Midbrain (tissue), 1 donor: ENCODE measurements at places on chromosomes 16 and 17.

DNA sequence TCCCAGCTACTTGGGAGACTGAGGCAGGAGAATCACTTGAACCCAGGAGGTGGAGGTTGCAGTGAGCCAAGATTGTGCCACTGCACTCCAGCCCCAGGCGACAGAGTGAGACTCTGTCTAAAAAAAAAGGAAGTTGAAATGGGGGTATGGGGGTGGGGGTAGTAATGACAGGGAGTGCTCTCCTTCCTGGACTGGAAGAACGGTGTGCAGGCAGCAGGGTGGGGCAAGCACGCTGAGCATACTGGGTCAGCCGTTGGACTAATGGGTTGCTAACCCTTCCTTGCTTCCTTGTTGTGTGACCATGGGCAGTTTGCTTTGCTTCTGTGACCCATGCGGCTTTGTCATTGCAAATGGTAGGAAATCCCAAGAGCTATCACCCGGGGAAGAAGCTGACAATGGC is 16.5 kb downstream of the KATNIP start:
- DNase-seq: no peak

GRCh38 chr17:77235370-77235941 is 94.7 kb downstream of the SEC14L1 start:
- no peak for DNase-seq

- peak; percentile 7 for DNase-seq
Measured at GRCh38 chr16:68298907-68299561, 11.7 kb downstream of the SLC7A6OS start.

GRCh38 chr16:28910086-28911031 is 14.7 kb downstream of the RABEP2 start:
- DNase-seq: no peak

GRCh38 chr16:12917653-12918052 is 16.3 kb downstream of the SHISA9 start:
- no peak for DNase-seq

DNA sequence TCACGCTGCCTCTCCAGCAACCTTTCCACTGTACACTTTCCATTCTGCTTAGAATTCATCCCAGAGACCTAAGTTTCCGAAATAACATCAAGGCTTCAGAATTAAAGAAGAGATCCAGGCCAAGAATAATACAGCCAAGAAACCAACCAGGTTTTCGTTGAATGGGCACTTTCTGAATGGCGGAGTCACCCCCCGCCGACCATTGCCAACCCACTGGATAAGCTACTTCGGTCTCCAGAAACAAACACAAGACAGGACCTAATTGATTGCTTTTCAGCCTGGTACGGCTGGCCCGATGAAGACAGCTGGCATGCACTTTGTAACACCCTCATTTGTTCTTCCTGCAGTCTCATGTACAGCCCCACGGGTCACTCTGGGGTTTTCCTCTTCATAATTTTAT is 308.1 kb upstream of the ZFHX3 start:
- DNase-seq: no peak

- DNase-seq: no peak
Measured at GRCh38 chr16:51500306-51500705, 349.2 kb upstream of the SALL1 start.

DNA sequence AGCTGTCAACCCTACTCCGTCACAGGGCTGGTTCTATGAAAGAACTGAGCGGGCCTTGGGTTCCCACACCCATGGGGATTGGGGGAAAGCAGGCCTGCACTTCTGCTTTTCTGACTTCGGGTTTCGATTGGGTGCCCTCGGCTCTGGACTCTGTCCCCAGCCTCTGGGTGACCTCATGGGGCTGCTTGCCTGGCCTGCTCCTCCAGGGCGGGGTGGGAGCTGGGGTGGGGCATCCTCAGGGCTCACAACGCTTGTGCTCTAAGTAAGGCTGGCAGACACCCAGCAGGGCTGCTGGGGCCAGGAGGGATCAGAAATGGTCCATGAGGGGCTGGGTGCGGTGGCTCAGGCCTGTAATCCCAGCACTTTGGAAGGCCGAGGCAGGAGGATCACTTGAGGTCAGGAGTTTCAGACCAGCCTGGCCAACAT is 19.2 kb downstream of the ARHGAP27 start:
- peak; percentile 23 for DNase-seq

- peak; percentile 63 for DNase-seq
Measured at GRCh38 chr17:76138234-76138895, 2.7 kb downstream of the FOXJ1 start.

DNA sequence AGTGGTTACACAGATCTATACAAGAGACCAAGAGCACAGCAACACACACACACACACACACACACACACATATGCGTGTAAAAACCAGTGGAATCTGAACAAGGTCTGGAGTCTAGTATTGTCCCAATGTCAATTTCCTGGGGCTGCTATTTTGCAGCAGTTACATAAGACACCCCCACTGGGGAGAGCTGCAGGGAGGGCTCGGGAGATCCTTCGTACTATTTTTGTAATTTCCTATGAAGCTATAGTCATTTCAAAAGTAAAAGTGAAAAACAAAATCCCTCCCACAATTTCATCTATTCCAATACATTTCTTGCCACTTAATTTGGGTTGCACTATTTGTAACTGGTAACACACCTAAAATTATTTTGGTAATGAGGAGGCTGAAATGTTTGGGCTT is 68.5 kb downstream of the C16orf95 start:
- no peak for DNase-seq

DNA sequence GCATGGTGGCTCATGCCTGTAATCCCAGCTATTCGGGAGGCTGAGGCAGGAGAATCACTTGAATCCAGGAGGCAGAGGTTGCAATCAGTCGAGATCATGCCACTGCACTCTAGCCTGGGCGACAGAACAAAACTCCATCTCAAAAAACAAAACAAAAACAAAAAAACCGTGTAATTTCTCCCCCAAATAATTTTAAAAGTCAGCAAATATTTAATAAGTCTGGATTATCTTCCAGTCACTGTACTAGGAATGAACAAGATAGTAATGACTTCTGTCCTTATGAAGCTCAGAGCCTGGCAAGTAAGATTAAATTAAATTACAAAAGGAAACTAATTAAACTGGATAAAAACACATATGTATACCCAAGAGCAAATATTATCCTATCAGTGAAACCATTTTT is 113.5 kb downstream of the DNAH3 start:
- no peak for DNase-seq

GRCh38 chr17:41551365-41551764 is 20.5 kb downstream of the KRT9 start:
- DNase-seq: no peak

- DNase-seq: no peak
Measured at GRCh38 chr17:72393553-72393952, 272.7 kb downstream of the SOX9 start.

GRCh38 chr16:4272114-4272956 is 488 bp downstream of the TFAP4 start:
- DNase-seq: peak; percentile 46

DNA sequence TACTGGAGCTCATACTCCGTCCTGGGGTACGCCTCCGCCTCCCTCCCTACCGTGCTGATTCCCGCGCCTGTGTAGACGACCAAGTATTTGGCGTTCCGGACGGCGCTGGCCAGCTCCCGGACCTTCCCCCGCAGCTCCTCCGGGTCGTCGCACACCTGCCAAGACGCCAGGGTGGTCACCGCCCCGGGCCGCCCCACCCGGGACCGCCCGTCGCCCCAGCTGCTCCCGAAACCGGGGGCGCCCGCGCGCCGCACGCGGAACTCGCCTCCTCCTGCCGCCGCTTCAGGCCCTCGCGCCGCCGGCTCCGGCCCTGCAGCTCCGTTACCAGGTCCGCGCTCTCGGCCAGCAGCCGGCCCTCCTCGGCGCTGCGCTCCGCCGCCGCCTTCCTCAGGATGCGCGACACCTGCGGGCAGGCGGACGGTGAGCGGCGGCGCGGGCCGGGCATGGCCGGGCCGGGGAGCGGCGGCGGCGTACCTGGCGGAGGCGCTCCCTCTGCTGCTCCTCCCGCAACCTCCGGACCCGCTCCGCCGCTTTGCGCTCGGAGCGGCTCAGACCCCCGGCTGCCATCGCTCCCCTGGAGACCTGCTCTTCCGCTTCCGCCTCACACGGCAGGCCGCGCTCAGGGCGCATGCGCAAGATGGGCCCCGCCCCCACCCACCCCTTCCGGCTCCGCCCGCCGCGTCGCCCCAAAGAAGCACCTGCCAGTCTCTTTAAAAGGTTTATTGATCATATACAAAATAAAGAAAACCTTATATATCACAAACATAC is at the start of gene SIRT7:
TSS of gene SIRT7 (minus strand) at position 612 of the 768 bp plus-strand sequence. CDS start at position 567, 45 bp downstream.
- DNase-seq: peak; percentile 89

GRCh38 chr17:21291357-21291756 is 6.8 kb downstream of the MAP2K3 start:
- DNase-seq: no peak

DNA sequence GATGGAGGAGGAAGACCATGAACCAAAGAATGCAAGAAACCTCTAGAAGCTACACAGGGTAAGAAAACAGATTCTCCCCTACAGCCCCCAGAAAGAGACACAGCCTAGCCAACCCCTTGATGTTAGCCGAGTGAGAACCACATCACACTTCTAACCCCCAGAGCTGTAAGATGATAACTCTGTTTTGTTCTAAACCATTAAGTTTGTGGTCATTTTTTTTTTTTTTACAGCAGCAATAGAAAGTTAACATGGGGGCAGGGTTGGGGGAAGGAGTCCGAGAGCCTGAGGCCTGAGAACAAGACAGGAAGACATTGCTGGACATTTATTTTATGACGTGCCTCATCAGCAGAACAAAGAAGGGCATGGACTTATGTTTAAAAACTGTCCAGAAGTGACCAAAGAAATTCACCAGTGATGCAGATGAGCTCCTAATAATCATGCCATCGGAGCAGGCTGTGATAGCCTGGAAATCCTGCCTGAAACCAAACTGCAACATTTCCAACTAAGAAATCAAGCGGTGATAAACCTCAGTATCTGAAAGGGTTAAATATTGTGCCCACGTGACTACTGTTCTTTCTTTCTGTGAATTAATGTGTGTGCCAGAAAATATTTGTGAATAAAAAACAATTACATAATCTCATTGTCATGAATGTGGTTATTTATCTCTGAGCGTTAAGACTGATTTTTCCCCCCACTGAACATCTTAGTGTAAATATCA is 1.1 kb downstream of the ABCA9 start:
- no peak for DNase-seq

DNA sequence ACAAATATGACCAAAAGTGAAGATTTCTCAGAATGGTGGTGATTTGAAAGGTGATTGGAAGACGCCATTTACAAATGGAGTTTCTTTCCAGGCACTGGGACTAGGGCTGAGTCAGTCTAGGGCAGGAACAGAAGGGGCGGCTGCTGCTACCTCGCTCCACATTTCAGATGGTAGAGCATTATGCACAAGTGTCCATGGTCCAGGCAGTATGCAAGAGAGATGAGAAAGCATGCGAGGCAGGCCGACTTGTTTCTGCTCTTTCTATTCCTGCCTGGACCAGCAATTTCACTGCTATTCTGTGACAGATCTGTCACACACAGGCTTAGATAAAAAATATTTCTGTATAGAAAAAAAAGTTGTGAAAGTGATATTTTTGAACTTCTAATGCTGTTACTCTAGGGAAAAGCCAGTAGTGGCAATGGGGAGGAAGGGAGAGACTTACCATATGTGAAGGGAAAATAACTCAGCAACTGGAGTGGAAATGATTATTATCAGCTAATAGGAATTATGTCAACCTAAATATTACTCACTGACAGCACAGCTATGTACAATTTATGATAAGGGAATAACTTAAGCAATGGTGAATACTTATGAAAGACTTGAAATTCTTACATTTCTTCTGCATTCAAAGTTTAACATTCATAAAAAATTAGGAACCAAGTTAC is 134.7 kb upstream of the NETO2 start:
- no peak for DNase-seq

GRCh38 chr17:31095236-31096105 is 694 bp downstream of the NF1 start:
- peak; percentile 63 for DNase-seq

- DNase-seq: peak; percentile 59
Measured at GRCh38 chr16:69131839-69132423, 457 bp downstream of the CHTF8 start.

GRCh38 chr17:6686026-6686425 is 27.1 kb downstream of the SLC13A5 start:
- no peak for DNase-seq

DNA sequence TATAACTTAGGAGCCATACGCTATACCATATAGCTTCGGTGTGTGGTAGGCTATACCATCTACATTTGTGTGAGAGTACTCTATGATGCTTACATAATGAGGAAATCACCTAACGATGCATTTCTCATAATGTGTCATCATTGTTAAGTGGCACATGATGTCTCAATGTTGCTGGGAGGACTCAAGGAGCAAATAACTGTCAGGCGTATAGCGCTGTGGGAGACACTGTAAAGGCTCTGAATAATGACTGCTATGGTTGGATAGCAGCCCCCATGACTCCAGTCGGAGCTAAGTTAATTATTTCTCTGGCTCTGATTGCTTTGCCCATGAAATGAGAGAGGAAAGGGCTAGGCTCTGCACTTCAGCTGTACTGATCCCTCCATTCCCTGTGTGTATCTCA is 197.2 kb downstream of the RGS9 start:
- no peak for DNase-seq

DNA sequence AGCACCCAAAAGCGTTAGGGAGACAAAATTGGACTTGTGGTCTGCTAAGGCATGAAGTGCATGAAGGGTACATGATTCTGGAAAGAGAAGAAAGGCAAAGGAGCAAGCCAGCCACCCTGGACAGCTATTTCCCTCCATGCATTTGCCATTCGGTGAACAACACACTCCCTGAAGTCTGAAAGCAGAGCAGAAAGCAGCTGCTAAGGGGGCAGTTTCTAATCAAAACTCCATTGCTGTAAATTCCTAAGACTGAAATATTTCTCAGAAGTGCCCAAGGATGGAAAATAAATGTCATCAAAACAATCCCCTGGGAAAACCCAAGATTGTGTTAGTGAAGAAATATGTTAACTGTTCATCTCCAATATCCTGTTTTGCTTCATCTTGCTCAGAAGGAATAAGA is 44.3 kb downstream of the PMP22 start:
- DNase-seq: no peak

- DNase-seq: no peak
Measured at GRCh38 chr16:20781697-20782096, 17.9 kb downstream of the ACSM3 start.

GRCh38 chr17:78573955-78574354 is 3.2 kb downstream of the DNAH17 start:
- no peak for DNase-seq

- no peak for DNase-seq
Measured at GRCh38 chr17:40422990-40423633, 5.4 kb upstream of the TOP2A start.

GRCh38 chr17:48693178-48693577 is 29.1 kb downstream of the PRAC1 start:
- no peak for DNase-seq

GRCh38 chr16:28498666-28499381 is 4.4 kb downstream of the APOBR start:
- DNase-seq: no peak

GRCh38 chr16:27344721-27345120 is 30.9 kb downstream of the IL4R start:
- DNase-seq: no peak

GRCh38 chr17:50103252-50103651 is 8.1 kb downstream of the PDK2 start:
- DNase-seq: no peak
